Stomach (tissue), 19 donors: ENCODE measurements at places on chromosomes 4 and X. TPM values are rescaled to one million over a fixed set of nuclear protein-coding genes. Genes with fewer than 3 reads are reported as not detected.

- DNase-seq = no peak
Observed at GRCh38 chr4:5693871-5694270, 14.5 kb downstream of the EVC2 start.

DNA sequence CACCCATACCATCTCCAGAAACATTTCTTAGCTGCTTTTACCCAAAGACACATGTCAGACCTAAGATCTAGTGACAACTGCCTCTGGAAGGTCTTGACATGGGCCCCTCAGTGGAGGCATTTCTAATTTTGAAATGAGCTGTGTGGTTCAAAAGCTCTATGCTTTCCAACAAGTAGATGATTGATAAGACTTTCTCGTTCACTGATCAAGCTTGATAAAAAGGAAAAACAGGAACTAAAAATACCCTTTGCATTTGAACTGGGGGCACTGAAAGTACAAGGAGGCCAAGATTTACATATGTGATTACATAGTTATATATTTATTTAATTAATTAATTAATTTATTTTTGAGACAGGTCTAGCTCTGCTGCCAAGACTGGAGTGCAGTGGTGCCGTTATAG is 61.3 kb upstream of the SCOC start:
- DNase-seq = no peak

GRCh38 chrX:41906515-41907187 is 16.7 kb downstream of the CASK start:
- no peak for DNase-seq

- no peak for DNase-seq
Observed at GRCh38 chrX:43666311-43666912, 10.3 kb downstream of the MAOA start.

DNA sequence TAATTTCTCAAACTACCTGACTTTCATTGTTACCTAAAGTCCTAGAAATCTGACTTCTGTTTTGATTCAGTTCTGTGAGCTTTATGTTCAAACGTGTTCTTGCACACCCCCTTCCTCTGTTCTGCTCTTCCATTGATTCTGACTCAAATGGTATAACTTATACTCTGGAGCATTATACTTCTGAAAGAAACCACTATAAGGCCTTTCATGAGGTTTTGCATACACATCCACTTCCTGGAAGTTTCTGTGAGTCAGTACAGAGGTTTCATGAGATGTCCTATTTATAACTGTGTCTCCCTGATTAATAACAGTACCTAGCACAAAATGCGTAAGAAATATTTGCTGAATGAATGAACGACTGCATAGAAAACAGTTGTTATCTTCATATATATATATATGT is 540.2 kb upstream of the CT83 start:
- no peak for DNase-seq

GRCh38 chrX:153397256-153397960 is 3.7 kb downstream of the PNMA6E start:
- DNase-seq = no peak

GRCh38 chr4:183445097-183445428 is 627 bp downstream of the CDKN2AIP start:
- DNase-seq = peak; percentile 46

DNA sequence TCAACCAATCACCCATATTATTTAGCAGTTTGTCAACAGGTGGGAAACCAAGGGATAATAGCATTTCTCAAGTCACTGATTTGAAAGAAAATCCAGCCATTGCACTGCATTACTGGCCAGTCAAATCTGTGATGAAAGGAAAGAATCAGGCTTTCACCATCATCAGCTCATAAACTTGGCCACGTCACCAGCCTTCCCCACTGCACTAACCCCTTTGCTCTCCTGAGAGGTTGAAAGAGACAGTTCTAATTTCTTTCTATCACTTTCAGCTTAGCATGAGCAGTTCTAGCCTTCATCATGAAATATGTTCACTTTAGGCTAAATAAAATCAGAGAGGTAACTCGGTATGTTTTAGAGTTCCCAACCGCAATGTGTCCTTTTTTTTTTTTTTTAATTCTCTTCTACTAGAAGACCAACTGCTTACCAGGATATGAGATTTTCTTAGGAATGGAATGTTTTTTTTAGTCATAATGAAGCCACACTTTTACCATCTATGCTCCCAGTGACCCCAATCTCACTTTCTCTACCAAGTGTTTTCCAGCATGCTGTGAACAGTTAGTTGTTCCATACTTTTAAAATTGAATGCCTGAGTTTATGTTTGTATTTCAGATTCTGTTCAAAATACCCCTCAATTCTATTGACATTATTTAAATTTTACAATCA is 55.7 kb upstream of the SLC7A11 start:
- DNase-seq = no peak

GRCh38 chrX:77160301-77160700 is 286.9 kb upstream of the FGF16 start:
- peak; percentile 1 for DNase-seq

GRCh38 chr4:98363431-98363830 is 102.2 kb downstream of the RAP1GDS1 start:
- no peak for DNase-seq

Gene UBE2K
- 187 TPM for total RNA-seq

Gene C4orf50
- total RNA-seq = 1.2 TPM

Gene EMCN
- 16.2 TPM for total RNA-seq

Gene AP1S2
- 60.1 TPM for total RNA-seq
